ENCODE measurements at places on chromosomes 5 and 9. TPM values are rescaled to one million over a fixed set of nuclear protein-coding genes. Genes with fewer than 3 reads are reported as not detected.

DNA sequence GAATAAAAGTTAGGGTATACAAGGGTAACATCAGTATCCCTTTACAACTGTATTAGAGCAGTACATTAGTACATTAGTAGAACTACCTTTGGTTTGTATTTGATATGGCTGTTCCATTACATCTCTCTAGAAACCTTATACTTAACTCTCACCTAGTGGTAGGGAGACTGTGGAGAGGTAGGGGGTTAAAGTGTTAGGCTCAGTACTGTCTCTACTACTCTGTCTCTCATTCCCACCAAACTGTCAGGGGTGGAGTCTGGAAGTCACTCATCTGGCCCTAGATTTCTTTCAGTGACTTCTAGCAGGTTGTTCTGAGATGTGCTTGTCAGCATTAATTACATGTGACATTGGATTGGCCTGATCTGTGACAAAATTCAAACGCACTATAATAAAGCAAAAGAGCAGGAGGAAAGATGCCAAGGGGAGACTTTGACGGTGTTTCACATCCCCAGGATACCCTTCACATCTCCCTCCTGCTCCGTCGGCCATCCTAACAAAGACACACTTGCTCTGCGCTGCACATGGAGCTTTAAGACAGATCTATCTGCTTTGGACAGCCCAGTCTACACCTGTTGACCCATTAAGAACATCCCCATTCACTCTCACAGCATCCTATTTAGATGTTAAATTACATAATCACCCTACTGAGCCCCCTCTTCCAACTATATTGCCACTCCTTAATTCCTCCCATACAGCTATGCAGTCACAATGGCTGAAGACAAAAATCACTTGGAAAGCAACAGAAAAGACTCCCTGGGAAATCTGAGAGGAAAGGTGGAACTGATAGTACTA is 1043.0 kb upstream of the DMAC1 start:
- no peak for DNase-seq

GRCh38 chr5:149344151-149344550 is 1.1 kb upstream of the GRPEL2 start:
- no peak for DNase-seq

DNA sequence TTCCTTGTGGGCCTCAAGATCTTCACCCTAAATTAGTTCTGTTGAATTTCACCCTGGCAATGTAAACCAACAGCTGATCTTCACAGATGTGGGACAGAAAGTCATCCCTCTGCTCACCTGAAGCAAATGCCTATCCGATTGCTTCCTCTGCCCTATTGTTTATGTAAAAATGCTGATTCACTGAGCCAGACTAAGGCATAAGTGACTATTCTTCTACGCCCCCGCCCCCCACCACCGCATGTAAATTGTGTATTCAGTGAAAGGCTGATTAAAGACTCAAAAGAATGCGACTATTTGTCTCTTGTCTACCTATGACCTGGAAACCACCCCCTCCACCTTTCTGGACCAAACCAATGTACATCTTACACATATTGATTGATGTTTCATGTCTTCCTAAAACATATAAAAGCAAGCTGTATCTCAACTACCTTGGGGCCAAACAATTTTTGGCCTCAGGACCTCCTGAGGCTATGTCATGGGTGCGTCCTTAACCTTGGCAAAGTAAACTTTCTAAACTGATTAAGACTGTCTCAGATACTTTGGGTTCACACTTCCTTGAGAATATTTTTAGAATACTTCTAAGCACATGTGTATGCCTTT is 129.7 kb upstream of the BOD1 start:
- DNase-seq: no peak

DNA sequence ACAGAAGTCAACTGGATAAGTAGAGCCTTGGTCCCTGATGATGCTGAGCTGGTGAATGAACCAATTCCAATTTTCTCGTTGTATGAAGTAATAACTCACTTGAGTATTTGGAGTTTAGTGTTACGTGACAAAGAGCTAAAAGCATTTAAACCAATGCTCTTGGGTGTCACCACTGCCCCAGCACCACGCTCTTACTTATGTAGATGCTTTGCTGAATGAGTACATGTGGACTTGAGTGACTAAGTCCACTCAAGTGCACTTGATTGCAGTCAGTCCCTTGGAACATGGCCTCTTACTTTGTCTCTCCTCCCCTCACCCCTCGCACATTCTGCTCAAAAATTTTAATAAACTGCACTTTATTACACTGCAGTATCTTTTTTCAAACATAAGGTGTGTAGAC is 184.0 kb downstream of the MAN2A1 start:
- no peak for DNase-seq

DNA sequence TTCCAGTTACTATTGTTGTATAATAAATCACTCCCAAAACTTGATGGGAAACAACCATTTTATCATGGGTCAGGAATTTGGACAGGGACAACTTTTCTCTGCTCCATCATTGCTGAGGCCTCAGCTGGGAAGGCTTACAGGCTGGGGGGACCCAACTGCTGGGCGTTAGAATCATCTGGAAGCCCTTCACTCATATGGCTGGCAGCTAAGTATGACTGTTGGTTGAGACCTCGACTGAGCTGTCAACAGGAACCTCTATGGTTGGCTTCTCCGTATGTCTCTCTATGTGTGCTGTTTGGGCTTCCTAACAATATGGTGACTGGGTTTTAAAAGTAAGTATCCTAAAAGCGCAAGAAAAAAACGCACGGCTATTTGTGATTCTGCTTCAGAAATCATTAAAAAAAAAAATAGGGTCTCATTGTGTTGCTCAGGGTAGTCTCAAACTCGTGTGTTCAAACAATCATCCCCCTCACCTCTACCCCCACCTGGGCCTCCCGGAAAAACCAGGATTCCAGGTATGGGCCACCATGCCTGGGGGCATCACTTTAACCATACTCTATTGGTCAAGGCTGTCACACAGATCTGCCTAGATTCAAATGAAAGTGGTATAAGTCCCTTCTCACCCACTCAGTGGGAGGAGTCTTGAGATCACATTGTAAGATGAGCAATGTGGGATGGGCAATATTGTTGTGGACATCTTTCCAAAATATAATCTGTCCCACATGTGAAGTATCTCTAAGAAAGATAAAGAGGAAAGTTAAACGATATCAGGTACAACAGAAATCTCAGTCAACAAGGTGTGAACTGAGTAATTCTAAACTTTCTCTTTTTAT is 15.2 kb downstream of the FNBP1 start:
- no peak for DNase-seq

GRCh38 chr5:15513431-15513830 is 13.5 kb downstream of the FBXL7 start:
- DNase-seq: no peak

GRCh38 chr5:80701597-80701996 is 46.8 kb upstream of the DHFR start:
- no peak for DNase-seq

The SLC6A18 gene
- total RNA-seq: not detected

The PDZD2 gene
- 33.5 TPM for total RNA-seq

The PCDHGC3 gene
- 116 TPM for total RNA-seq
